ENCODE measurements at places on chromosomes 5 and 9. TPM values are rescaled to one million over a fixed set of nuclear protein-coding genes. Genes with fewer than 3 reads are reported as not detected.

- no peak for DNase-seq
- no peaks in the 10 kb centered on the region for H3K4me1 ChIP-seq
- H3K4me3 ChIP-seq: no peak overlapping the region
- H3K27ac ChIP-seq: no peak overlapping the region
- H3K36me3 ChIP-seq: no peaks in the 10 kb centered on the region
- no peaks in the 10 kb centered on the region for H3K27me3 ChIP-seq
These were observed 26.0 kb downstream of the ERCC6L2 start for GRCh38 chr9:95901506-95901905.

DNA sequence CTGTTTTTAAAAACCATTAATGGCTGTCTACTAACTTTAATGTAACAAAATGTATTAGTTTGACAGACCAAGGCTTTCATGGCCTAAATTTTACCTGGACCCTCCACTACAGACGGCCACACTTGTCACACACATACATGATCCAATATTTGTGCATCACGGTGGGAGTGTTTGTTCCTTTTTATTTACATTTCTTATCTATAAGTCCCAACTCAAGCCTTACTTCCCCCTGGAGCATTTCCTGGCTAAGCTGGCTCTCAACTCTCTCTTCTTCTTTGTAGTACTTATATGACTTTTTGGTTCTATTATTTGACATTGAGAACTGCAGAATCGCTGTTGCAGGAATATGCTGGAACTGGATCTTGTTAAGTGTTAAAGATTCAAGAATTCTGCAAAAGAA, 534.4 kb downstream of the RAB3C start:
- H3K27ac ChIP-seq: no peak overlapping the region
- H3K4me3 ChIP-seq: no peak overlapping the region
- no peaks in the 10 kb centered on the region for H3K4me1 ChIP-seq
- no peaks in the 10 kb centered on the region for H3K27me3 ChIP-seq
- no peak for DNase-seq

Gene MYOZ3
- total RNA-seq: 1.7 TPM

Gene SGCD
- 7.5 TPM for total RNA-seq

Gene TBC1D9B
- total RNA-seq: 92.4 TPM
